ENCODE measurements at places on chromosomes 3 and 15.

GRCh38 chr15:47963265-47963664 lies 157.5 kb upstream of the SLC24A5 start:
- DNase-seq = no peak

- DNase-seq = no peak
These were observed 120.2 kb downstream of the NEO1 start for GRCh38 chr15:73172508-73172907.

GRCh38 chr3:108394016-108394415 lies 97.7 kb downstream of the HHLA2 start:
- DNase-seq = no peak

- DNase-seq = no peak
These were observed 14.7 kb downstream of the GPD1L start for GRCh38 chr3:32121137-32121536.

GRCh38 chr15:57323806-57324589 lies 52.3 kb upstream of the CGNL1 start:
- no peak for DNase-seq

- no peak for DNase-seq
These were observed 109.0 kb upstream of the SLC2A2 start for GRCh38 chr3:171135549-171135948.
